ENCODE measurements at places on chromosomes 6 and 20.

DNA sequence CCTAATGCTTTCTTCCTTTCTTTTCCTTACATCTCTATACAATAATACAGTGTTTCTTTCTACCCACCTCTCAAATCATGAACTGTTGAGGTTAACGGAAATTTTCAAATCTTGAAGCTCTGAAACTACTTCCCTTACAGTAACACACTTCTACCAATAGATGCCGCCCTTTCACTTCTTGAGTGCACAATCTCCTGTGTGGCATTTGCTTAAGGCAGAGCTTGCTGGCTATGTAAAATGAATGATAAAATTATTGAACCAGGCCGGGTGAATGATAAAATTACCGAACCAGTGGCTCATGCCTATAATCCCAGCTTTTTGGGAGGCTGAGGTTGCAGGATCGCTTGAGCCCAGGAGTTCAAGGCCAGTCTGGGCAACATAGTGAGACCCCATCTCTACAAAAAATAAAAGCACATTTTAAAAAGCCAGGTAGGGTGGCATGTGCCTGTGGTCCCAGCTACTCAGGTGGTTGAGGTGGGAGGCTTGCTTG lies 56.8 kb downstream of the KCNS1 start:
- peak; percentile 33 for DNase-seq

GRCh38 chr20:5159928-5160327 lies 33.1 kb downstream of the CDS2 start:
- no peak for DNase-seq

GRCh38 chr6:170068496-170068895 lies 222.4 kb downstream of the DLL1 start:
- no peak for DNase-seq

DNA sequence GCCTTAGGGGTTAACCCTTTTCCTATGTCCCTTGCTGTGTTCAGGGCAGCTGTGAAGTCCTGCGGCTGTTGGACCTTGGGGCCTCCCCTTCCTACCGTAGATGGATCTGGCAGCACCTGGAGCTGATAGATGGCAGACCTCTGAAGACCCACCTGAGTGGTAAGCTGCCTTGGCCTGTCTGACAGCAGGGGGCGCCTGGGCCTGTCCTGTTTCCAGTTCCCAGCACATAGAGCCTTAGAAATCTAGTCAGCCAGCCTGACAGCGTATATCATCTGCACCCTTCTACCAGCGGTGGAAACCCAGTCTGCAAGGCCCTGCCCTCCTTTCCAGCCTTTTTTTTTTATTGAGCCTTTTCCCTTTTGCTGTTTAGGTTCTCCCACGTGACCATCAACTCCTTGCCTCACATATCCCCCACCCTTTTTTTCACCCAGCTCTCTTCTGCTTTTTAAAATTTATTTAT lies 26.6 kb downstream of the CNBD2 start:
- DNase-seq, result peak; percentile 85

GRCh38 chr20:61970357-61970756 lies 95.3 kb downstream of the TAF4 start:
- DNase-seq, result no peak

- DNase-seq, result no peak
Observed at GRCh38 chr6:167647737-167648470, 178.8 kb upstream of the AFDN start.

DNA sequence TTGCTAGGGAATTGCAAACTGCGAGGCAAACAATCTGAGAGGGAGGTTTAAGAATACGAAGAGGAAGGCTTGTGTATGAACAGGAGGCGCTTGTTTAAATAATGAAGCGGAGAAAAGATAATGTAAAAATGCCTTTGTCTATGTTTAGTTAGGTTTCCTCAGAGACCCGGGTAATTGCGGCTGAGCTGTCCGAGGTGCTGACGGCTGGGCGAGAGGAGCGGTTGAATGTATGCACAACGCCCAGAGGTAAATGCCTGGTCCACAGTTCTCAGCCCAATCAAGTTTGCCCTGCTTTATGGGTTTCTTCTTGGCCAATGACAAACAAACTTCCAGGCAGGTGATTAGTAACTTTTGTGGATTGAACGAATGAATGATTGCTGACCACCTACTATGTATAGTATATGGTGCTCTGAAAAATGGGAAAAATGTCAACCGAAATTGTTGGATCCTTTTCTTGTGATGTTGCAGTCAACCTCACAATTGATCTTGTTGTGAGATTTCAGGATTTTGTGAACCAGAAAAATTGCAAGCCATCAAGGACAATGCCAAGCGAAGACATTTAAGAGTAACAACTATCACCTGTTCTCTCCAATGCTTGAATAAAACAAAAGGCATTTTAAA lies 38.3 kb upstream of the SLC32A1 start:
- DNase-seq, result no peak

GRCh38 chr6:10655508-10656055 lies 38.8 kb downstream of the C6orf52 start:
- no peak for DNase-seq

- DNase-seq, result no peak
Observed at GRCh38 chr20:62768234-62768546, 28.1 kb upstream of the MRGBP start.

All from NCI-H1694 (cell line).